WTC11 (cell line): ENCODE measurements at places on chromosomes 4 and X. TPM values are rescaled to one million over a fixed set of nuclear protein-coding genes. Genes with fewer than 3 reads are reported as not detected.

- H3K36me3 ChIP-seq, result peaks cover 7% of the 10 kb centered on the region
- no peak overlapping the region for H3K27ac ChIP-seq
- no peak for DNase-seq
- H3K4me3 ChIP-seq, result no peak overlapping the region
- no peaks in the 10 kb centered on the region for H3K27me3 ChIP-seq
Measured at GRCh38 chr4:153748378-153748777, 11.4 kb downstream of the RNF175 start.

DNA sequence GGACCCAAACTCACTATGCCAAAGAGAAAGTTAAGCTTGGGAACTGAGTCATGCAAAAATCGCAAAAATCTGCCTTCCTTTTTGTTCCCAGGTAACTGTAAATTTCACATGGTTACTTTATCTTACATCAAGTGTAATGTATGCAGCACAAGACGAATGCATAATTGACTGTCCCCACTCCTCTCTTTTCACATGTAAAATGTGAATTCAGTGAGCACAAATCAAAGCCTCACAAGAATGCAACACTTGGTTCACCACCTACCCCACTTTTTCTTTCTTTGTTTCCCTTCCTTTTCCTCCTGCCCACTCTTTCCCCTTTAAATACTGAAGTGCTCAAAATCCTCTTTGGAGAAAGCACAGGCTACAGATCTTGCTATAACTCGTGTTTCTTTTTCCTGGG lies 53.2 kb downstream of the MAGED4B start:
- H3K27ac ChIP-seq, result peak overlapping the region; percentile 91
- H3K4me3 ChIP-seq, result peak overlapping the region; percentile 26
- H3K4me1 ChIP-seq, result peaks cover 31% of the 10 kb centered on the region
- H3K36me3 ChIP-seq, result no peaks in the 10 kb centered on the region
- DNase-seq, result no peak
- no peaks in the 10 kb centered on the region for H3K27me3 ChIP-seq

DNA sequence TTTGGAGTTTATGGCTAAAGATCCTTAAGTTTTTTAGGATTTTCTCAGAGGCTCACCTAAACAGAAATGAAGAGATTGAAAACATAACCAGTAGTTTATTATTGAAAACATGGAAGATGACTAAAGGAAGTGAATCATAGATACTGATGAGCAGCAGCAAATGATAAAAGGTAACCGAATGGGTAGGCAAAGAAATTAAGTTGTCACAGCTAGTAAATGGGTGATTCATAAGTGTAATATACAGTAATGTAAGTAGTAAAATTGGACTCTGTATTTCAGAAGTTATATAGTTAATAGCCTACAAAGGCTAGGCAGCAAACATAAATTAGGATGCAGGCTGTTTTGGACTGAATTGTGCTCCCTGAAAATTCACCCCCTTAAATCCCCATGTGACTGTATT lies 59.0 kb upstream of the ADGRA3 start:
- H3K4me3 ChIP-seq, result no peak overlapping the region
- no peak for DNase-seq
- no peak overlapping the region for H3K27ac ChIP-seq
- no peaks in the 10 kb centered on the region for H3K27me3 ChIP-seq

DNA sequence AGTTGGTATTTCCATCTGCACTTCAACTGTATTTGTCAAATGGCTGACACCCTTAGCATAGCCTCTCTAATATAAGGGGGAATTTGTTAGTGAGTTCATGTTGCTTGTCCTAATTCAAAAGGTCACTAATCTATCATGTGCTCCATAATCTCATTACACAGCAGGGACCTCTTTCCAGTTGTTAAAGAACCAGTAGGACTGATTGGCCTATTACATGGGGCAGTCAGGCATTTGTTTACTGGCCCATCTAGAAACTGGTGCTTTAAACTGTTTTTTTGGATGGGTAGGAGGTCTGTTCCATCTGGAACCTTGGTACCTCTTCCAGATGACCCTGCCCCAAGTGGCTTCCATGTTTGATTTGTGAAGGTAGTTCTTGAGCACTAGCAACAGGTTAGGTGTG lies 11.4 kb downstream of the ANK2 start:
- H3K36me3 ChIP-seq, result no peaks in the 10 kb centered on the region
- peaks cover 36% of the 10 kb centered on the region for H3K4me1 ChIP-seq
- H3K27me3 ChIP-seq, result peaks cover 48% of the 10 kb centered on the region
- no peak overlapping the region for H3K27ac ChIP-seq

DNA sequence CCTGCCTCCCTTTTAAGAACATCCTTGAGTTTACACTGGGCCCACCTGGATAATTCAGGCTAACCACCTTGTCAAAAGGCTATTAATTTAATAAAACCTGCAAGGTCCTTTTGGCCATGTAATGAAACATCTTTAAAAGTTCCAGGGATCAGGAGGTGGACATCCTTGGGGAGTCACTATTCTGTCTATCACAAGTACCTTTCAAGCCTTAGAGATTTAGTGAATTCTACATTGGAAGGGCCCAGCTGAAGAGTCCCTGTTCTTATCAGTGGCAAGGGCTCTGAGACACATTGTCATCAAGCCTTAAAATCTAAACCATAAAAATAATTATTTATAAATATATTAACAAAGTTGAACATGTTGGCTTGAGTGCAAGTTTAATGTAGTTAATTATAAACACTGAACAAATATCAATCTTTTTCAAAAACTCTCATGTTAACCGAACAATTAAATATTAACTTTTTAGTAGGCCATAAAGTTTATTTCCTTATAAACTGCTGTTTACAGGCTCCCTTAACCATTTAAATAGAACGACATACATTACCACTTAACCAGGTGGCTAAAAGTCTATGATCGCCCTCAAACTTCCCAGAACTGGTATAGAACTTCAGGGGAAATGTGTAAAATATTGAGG lies 104.4 kb upstream of the CBR4 start:
- no peaks in the 10 kb centered on the region for H3K27me3 ChIP-seq
- no peak overlapping the region for H3K4me3 ChIP-seq
- H3K4me1 ChIP-seq, result peaks cover 24% of the 10 kb centered on the region
- H3K36me3 ChIP-seq, result peaks cover 29% of the 10 kb centered on the region

DNA sequence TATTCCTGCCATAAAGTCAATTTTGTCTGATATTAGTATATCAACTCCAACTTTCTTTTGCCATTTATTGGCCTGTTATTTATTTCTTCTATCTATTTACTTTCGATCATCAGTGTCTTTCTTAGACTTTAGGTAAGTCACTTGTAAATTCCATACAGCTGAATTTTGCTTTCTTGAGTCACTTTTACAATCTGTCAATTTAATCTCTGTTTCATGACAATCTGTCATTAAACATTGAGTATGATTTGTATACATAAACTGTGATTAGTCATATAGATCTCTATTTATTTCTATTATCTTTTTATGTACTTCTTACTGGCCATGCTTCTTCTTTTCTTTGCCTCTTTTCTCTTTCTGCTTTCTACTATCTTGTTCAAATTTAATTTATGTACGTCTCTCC lies 160.1 kb downstream of the TMA16 start:
- no peak overlapping the region for H3K4me3 ChIP-seq
- no peaks in the 10 kb centered on the region for H3K27me3 ChIP-seq
- no peak for DNase-seq
- H3K4me1 ChIP-seq, result peaks cover 4% of the 10 kb centered on the region
- no peaks in the 10 kb centered on the region for H3K36me3 ChIP-seq

DNA sequence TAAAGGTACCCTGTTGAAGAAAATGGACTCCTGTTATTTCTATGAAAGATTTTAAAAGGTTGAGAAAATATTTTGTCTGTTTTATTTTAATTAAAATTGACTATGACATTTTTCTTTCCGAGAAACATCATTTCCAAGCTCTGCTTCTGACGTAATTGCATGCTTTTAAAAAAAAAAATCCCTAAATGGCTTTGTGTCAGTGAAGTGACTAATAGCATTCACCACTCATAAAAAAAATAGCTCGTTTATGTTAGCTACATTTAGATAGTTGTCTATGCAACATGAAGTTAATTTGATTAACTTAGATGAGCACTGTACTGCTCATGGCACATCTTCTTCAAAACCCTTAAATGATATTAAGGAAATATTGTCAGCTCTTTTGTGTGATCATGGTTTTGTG lies 105.1 kb upstream of the KLHL13 start:
- no peak overlapping the region for H3K4me3 ChIP-seq
- no peak for DNase-seq
- no peaks in the 10 kb centered on the region for H3K4me1 ChIP-seq
- H3K36me3 ChIP-seq, result no peaks in the 10 kb centered on the region
- no peak overlapping the region for H3K27ac ChIP-seq

DNA sequence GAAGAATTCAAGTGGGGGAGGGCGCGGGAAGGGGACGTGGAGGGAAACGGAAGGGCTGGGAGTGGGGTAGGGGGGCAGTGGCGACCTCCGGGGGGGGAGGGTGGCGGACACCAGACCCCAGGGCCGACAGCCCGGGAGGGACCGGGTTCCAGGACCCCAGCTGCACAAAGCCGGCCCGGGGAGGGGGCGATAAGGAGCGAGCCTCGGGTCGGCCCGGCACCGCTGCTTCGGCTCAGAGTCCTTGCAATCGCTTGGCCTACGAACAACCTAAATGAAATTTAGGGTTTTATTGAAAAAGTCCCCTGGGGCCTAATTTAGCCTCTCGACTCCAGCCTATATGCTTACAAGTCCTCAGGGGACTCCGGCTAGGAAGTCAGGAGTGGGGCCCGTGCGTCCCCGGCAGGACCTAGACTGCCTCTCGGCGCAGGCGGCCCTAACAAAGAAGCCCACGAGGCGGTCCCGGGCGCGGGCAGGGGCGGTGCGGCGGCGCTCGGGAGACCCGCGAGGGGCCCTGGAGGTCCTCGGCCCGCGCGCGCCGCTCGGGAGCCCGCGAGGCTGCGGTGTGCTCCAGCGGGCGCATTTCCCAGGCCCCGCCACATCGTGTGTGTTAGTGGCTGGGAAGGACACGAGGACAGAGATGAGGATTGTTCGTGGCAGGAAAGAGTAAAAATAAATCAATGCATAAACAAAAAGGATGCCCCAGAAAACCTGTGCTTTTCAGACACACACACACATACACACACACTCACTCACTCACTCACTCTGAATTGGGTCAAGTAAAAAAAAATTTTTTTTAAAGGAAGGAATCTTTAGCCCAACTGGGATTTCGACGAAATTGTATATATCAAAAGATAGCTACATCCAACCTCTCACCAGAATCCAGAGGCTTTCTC lies 70.0 kb downstream of the MGST2 start:
- peak; percentile 46 for DNase-seq
- no peak overlapping the region for H3K27ac ChIP-seq
- H3K36me3 ChIP-seq, result no peaks in the 10 kb centered on the region
- peaks cover 35% of the 10 kb centered on the region for H3K4me1 ChIP-seq
- H3K27me3 ChIP-seq, result peaks cover 39% of the 10 kb centered on the region

DNA sequence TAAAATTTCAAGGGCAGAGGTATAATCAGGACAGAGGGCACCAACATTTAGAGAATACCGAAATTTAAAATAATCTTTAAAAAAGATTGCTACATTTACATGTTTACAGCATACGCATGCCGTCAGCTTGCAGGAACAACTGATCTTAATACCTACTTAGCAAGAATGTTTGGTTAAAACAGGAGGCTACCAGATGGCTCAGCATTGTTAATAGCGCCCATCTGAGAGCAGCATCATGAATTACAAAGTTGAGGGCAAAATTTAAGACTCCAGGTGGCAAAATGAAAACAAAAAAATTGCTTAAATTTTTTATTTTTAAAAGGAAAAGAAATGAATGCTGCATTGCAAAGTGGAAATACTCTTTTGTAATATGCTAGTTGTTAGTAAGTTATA lies 241.3 kb downstream of the C4orf33 start:
- H3K4me1 ChIP-seq, result peaks cover 19% of the 10 kb centered on the region
- no peak overlapping the region for H3K4me3 ChIP-seq
- DNase-seq, result no peak
- no peaks in the 10 kb centered on the region for H3K27me3 ChIP-seq
- H3K36me3 ChIP-seq, result no peaks in the 10 kb centered on the region

FAM47A gene
- total RNA-seq, result not detected in 3 replicates

ARR3 gene
- not detected in 3 replicates for total RNA-seq

DUSP9 gene
- 2.5 to 2.8 TPM (median 2.5 TPM) in 3 replicates for total RNA-seq

DNA sequence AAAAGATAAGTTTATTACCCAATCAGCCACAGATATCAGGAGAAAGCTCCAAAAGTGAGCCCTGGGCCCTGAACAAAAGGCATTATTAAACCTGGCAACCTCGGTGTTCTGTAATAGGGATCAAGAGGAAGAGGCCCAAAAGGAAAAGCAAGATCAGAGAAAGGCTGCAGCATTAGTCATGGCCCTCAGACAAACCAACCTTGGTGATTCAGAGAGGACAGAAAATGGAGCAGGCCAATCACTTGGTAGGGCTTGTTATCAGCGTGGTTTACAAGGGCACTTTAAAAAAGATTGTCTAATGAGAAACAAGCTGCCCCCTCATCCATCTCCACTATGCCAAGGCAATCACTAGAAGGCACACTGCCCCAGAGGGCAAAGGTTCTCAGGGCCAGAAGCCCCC lies 75.7 kb downstream of the AGTR2 start:
- H3K27me3 ChIP-seq, result peaks cover 33% of the 10 kb centered on the region
- peaks cover 5% of the 10 kb centered on the region; the same call in 1 of the 2 replicates for H3K36me3 ChIP-seq
- peaks cover 17% of the 10 kb centered on the region for H3K4me1 ChIP-seq
- DNase-seq, result no peak

- DNase-seq, result no peak
- H3K27me3 ChIP-seq, result no peaks in the 10 kb centered on the region
- H3K36me3 ChIP-seq, result no peaks in the 10 kb centered on the region
Measured at GRCh38 chr4:98746936-98747335, 88.5 kb upstream of the TSPAN5 start.

DNA sequence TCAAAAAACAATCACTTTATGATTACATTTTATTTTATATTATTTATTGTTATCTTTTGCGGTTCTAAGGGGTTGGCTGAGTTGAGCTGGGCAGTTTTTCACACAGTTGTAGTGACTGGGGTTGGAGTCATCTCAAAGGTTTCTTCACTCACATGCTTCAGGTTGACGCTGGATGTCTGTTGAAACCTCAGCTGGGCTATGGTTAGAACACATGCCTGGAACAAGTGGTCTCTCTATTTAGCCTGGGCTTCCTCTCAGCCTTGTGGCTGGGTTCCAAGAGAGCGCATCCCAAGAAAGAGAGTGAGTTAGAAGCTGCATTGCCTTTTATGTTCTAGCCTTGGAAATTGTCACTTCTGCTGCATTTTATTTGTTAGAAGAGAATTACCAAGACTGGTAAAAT lies 87.4 kb downstream of the CBLL2 start:
- no peaks in the 10 kb centered on the region for H3K4me1 ChIP-seq
- no peak overlapping the region for H3K27ac ChIP-seq
- no peaks in the 10 kb centered on the region; the same call in none of the 2 replicates for H3K27me3 ChIP-seq
- no peak overlapping the region for H3K4me3 ChIP-seq
- DNase-seq, result no peak

DNA sequence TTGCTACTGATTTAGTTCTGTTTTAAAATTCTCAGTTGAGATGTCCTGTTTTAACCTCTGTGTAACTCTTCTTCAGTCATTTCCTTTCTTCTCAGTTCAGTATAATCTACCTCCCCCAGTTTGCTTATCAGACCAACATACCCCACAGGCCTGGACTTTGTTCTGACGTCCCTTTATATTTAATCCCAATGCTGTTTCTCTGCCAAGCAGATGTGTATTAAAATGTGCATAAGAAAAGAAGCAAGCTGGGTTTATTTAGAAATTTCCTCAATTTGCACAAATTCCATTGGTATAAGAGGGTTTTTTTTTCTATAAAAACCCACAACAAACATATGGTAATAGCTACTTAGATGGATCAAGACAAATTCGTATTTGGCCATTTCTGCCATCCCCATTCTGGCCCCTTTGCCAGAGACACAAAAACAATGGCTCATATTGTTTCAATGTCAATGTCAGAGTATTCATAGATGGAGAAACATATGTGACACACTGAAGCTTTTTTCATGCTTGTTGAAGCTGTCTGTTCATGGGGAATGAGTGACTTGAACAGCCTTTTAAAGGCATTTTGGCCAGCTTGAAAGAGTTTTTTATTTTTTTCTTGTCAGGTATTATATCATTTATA lies 24.5 kb downstream of the HCCS start:
- no peak for DNase-seq
- no peak overlapping the region for H3K27ac ChIP-seq
- no peaks in the 10 kb centered on the region for H3K4me1 ChIP-seq
- no peak overlapping the region for H3K4me3 ChIP-seq
